ENCODE measurements at places on chromosomes 11 and 22. TPM values are rescaled to one million over a fixed set of nuclear protein-coding genes. Genes with fewer than 3 reads are reported as not detected.

CYTH4 gene
- under 0.01 TPM for total RNA-seq

RASGRP2 gene
- not detected for total RNA-seq

BTBD18 gene
- not detected for total RNA-seq

DDI1 gene
- total RNA-seq, result not detected

POU2AF3 gene
- total RNA-seq, result 0.36 TPM

SLC22A25 gene
- total RNA-seq, result not detected

RIBC2 gene
- total RNA-seq, result not detected

ALX4 gene
- total RNA-seq, result not detected

CSF2RB gene
- total RNA-seq, result under 0.01 TPM

LYVE1 gene
- total RNA-seq, result not detected

CDKN1C gene
- total RNA-seq, result 10.3 TPM

NXPE2 gene
- not detected for total RNA-seq

LRRC51 gene
- 3.1 TPM for total RNA-seq

CD3G gene
- total RNA-seq, result not detected

F2 gene
- total RNA-seq, result under 0.01 TPM

GPHA2 gene
- total RNA-seq, result not detected

POU2AF2 gene
- not detected for total RNA-seq

OR10D3 gene
- total RNA-seq, result not detected

NTM gene
- 3.5 TPM for total RNA-seq

CASP5 gene
- total RNA-seq, result 0.50 TPM

C11orf42 gene
- not detected for total RNA-seq

PDGFB gene
- 3.8 TPM for total RNA-seq

All from nasal cavity respiratory epithelium epithelial cell of viscerocranial mucosa (primary cell).